ENCODE measurements at places on chromosomes 4 and X.

GRCh38 chr4:165131247-165131832 lies 18.7 kb upstream of the TMEM192 start:
- peak; percentile 42 for DNase-seq

GRCh38 chr4:145538596-145538995 lies 56.9 kb downstream of the SMAD1 start:
- DNase-seq: no peak

DNA sequence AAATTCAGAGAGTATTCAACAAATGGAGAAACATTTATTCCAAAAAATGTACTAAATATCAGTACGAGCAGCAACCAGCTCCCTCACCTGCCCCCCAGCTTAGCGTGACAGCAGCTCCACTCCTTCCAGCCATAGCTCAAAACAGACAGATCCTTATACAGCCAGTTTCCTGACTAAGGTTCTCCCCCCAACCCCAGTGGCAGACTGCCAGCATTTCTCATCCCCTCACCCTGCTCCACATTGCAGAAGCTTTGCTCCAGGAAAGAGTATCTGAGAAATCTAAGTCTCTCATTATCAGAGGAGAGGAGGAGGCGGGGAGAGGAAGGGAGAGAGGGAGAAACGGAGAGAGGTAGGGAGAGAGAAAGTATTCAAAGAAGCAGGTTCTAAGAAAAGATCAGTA lies 53.3 kb upstream of the PASD1 start:
- no peak for DNase-seq

DNA sequence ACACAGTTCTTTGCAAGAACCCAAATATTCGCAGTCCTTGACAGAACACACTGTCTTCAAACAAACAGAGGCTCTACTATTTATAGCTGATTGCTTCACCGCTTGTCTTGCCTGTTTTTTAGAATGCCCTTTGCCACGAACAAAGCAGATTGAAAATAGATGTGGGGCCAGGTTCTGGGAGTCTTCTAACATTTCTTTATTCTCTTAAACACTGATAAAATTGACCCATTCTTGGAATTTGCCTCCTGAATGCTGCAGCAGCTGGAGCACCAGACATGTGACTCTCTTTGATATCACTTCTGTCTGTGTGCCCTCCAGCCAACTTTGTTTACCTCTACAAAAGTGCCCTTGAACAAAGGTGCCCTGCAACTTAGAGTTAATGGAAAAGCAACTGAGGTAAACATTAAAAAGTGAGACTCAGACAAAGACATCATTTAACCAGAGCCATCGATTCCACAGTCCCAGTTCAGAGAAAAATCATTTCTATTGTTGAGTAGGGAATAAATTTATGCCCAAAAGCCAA lies 64.2 kb upstream of the SPP1 start:
- DNase-seq: no peak

DNA sequence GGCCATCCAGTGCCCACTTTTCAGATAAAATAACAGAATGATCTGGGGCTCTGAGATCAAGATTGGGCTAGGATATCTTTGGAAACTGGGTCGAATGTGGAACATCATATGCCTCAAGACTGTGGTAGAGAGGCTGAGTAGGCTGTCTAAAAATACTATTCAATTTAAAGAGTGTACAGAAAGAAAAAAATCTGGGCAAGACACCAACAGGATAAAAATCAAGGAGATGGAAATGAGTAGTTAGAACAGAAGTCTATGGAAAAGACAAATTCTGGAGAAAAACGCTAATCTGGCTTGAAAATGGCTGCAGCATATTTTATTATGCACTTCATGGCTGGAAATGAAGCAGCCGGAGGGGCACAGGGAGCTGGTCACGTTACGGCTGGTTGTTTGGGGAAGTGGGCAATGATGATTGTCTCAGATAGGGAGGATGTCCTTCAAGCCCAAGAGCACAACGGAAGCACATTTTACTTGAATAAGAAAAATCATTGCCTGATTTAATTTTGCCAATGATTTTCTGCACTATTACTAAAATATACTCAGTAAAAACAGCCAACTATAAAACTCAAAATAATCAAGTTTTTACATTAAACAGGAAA lies 27.1 kb upstream of the MAPK10 start:
- no peak for DNase-seq

GRCh38 chrX:48003367-48003757 lies 427 bp downstream of the ZNF182 start:
- DNase-seq: no peak

GRCh38 chrX:137425986-137426385 lies 139.9 kb upstream of the ZIC3 start:
- DNase-seq: no peak

- no peak for DNase-seq
Observed at GRCh38 chr4:147528054-147528453, 47.2 kb downstream of the EDNRA start.

DNA sequence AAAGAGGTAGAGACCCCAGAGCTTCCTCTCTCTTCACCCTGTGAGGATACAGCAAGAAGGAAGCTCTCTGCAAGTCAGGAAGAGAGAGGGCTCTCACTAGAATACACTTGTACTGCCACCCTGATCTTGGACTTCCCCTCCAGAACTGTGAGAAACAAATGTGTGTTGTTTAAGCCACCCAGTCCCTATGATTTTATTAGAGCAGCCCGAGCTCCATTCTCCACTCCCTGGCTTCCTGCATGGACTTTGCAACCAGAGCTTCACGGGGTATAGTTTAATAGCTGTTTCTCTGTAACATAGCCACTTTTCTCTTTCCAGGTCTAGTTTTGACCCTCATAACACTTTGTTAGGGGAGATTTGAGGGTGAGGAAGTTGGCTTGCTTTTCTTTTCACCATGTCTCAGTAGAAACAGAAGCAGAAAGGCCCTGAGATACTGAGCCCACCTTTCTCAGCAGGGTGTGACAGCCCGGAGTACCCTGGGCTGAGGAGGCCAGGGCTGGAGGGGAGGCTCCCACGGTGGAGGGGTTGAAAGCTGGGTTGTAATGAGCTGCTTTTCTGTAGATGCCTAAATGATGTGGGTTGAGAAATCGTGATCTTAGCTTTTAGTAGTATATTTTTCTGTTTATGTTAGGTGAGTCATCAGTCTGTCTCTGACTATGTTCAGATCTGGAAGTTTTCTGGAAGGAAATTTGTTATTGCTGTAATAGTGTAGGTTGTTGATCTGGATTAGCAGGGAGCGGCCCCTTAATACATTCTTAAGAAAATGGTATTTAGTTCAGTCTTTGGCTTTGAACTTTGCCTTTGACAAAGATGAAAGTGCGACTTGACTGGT lies 118.6 kb downstream of the PTTG2 start:
- DNase-seq: no peak

- DNase-seq: no peak
Observed at GRCh38 chrX:49137492-49137891, 14.0 kb upstream of the GPKOW start.

GRCh38 chr4:118338981-118339765 lies 13.6 kb downstream of the PRSS12 start:
- DNase-seq: no peak

GRCh38 chr4:8241895-8242696 lies 27.5 kb upstream of the HTRA3 start:
- peak; percentile 59 for DNase-seq

DNA sequence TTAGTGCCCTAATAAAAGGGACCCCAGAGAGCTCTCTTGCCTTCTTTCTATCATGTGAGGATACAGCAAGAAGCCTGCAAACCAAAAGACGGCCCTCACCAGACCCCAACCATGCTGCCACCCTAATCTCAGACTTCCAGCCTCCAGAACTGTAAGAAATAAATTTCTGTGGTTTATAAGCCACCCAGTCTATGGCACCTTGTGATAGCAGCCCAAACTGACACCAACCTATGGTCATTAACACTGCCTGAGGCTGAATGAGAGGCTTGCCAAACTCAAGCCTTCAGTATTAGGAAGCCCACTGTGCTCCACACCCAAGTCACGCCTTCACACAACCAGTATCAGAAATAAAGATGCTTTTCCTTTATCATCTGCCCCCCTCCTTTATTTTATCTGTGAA lies 127.3 kb upstream of the KLF3 start:
- DNase-seq: no peak

DNA sequence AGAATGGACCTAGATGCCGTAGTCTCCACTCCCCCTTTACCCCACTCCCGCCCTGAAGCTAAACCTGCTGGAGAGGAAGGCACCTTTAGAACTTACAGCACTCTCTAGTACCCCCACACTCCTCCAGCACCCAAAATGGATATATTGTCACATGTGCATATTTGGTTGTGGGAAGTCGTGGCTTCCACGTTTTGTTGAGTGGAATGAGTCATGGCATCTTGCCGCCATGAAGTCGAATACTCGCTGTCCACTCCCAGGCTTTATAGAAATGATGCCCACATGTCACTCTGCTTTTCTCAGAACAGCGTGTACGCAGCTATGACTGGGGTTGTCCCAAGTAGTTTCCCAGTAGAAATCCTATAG lies 545 bp downstream of the ABCE1 start:
- peak; percentile 4 for DNase-seq

DNA sequence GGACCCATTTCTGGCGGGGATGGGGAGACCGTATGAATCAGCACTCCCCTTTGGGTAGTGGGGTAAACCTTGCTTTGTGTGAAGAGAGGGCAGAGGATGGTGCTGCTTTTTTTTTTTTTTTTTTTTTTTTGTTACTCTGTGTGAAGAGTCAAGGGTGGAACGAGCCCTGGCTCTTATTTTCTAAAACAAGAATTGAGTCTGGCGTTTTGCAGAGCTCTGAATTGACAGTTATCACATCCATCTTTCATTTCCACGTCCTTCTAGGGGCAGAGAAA lies 1.2 kb downstream of the SLAIN2 start:
- no peak for DNase-seq

DNA sequence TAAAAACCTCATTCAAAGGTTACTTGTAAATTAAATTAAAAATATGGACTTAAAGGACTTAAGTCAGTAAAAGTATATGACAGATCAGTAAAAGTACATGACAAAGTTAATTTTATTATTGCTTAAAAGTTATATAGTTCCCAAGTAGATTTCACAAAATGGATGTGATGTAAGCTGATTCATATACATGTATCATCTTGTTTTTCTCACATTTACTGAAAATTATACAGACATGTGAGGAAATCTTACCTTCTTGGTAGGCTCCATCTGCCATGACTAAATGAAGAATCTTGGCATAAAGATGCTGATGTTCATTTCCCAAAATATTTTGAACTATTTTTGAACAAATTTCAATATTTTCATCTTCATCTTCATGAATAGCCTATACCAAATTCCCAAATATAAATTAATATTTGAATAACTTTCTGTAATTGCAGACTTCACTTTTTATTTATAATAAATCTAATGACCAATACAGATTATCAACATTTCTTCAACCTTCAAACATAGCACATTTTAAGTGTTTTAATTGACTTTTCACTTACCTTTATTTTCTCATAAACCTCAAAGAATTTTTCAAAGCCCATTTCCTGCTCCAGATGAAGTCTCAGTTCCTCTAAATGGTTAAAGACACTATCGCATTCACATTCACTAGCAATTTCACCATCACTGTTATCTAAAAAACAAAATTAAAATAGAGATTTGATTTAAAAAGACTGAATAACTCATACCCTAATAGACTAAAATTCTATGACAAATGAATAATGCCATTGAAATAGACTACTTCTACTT lies 129.4 kb upstream of the SH3RF1 start:
- no peak for DNase-seq

- no peak for DNase-seq
Observed at GRCh38 chr4:52833941-52834525, 28.1 kb upstream of the RASL11B start.

DNA sequence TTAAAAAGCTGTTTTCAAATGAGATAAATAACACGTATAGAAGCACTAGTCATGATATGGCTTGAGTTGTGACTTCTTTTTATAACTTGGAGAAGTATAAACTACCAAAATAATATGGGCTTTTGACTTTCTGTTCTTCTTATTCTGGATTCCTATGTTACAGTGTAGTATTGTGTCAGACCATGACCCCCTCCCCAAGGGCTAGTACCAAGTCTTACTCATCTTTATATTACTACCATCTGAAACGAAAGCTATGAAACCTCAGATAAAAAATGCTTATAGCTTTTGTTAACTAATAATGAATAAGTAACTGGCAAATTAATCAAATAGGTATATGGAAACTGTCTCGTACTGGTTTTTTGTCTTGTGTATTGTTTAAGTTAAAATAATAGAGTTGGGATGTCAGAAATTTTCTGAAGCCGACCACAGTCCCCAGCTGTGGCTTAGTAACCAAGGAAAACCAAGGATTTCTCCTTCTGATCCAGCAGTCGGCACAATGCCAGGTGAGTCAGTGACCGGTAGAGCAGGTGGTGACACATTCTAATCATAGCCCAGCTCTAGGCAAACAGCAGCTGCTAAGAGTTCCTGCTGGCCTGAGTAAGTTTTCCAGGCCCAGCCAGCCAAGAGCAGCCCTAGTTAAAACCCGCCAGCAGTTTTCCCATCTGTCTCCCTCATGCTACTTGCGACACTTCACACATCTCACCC lies 163.3 kb upstream of the PRDX4 start:
- DNase-seq: no peak
